ENCODE measurements at places on chromosomes 4 and X.

- no peak for DNase-seq
Measured at GRCh38 chr4:10571909-10572308, 112.7 kb downstream of the CLNK start.

- no peak for DNase-seq
Measured at GRCh38 chrX:76159453-76159852, 13.4 kb upstream of the PBDC1 start.

DNA sequence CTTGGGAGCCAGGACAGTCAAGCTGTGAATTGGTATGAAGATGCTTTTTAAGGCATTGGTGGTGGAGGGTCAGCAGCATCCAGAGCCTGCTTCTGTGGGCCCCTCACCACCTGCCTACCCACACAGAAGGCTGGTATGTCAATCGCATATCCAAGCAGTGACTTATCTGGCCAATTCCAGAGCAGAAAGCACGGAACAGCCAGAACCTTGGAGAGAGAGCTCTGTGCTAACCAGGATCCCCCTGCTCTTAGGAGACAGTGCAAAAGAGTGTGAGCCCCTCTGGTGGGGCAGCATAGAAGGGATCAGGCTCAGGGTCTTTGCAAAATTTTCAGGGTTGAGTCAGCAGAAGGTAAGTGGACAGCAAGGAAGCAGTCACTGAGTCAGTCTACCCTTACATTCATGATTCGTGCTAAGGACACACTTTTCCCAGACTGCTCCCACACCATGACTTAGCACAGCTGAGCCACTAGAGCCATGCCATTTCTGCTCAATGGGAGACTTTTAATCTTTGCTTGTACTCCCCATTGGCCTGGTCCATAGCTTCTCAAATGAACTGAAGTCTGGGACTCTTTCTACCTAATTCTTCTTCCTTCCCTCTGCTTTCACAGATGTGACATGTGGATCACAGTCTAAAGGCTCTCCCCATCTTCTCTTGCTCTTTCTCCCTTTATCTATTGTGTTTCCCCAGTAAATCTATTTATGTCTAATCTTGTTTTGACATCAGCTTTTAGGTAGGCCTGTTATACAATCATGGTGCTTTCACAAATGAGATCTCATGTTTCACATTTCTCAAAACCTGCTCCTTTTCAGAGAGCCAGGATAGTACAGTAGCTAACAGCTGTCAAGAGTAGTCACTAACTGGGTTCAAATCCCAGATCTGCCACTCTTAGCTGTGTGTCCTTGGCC, 20.0 kb downstream of the MORF4L2 start:
- DNase-seq = no peak

DNA sequence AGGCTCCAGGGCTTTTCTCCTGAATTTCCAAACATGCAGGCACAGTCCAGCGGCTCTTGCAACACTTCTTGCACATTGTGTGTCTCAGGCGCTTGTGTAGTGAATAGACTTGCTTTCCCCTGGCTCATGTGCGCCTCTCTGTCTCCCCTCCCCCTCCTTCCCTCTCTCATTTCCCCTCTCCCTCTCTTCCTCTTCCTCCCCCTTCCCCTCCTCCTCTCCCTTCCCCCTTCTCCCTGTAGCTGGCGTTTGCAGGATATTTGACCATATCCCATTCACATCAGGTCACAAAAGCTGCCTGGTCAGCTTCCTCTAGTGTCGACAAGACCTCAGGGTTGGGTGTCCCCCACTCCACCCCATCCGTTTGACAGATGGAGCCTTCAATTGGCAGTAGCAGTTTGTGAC, 2.4 kb downstream of the CHST7 start:
- no peak for DNase-seq

DNA sequence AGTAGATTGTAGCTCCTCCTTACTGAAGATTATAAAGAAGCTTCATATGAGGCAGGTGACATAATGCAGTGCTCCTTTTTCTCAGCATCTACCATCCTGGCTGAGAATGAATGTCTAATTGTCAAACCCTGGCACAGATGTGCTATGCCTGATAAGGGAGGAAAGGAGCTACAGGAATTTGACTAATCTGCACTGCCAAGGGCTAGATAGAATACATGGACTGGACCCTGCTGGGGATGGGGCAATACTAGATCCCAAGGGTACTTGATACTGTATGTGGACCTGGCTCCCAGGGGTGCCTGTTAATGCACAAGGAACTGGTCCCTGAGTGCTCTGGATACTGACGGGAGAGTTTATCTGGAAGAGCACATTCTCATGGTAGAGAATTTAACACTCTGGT, 362.2 kb upstream of the EMCN start:
- no peak for DNase-seq

DNA sequence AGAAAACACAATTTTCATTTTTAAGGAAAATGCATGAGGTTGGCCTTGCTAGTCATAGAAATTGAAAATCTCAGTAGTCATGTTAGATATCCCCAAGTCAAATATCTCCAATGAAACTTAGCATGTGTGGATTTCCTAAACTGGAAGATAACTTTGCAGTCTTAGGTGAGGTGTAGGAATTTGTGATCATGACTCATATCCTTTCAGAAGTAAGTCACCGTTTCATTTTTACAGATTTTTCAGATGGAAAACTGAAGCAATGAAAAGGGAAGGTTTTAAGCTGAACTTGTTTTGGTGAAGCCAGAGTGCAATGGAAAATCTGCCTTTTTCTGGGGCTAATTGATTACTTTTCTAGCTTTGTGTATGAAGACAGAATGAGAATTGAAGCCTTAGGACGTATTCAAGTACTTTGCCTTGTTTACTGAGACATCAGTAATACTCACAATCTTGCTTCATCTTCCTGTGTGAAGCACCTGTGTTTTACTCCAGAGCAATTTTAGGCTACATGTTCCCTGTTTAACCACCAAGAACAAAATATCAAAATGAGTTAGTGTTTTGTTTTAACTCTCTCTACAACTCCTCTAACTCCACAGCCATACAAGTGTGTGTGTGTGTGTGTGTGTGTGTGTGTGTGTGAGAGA, 1662.8 kb upstream of the ADGRL3 start:
- no peak for DNase-seq

DNA sequence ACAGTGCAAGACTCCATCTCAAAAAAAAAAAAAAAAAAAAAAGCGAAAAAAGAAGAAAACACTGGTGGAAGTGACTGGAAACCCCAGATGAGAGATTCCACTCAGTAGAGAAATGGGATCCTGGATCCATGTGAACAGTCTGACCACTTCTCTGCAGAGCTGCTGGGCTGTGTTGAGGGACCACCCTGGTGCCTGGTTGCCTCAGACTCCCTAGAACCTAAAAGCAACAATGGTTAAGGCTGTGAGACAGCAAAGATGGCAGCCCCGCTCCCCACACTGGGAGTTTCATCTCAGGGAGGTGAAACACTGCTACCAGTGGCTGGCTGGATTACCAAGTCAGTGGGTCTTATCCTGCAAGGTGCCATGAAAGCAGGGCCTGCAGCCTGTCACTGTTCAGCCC, 152.8 kb upstream of the ARSJ start:
- DNase-seq = no peak

GRCh38 chr4:168490711-168491110, 6.1 kb upstream of the PALLD start:
- DNase-seq = no peak

GRCh38 chrX:111608724-111609123, 72.2 kb upstream of the ALG13 start:
- no peak for DNase-seq

All from T-helper 2 cell treated with Interferon-gamma antibody and Interleukin-4, amounts not matched to agents 5 μg/mL and 100 μg/mL, for 36 hours (primary cell).